ENCODE measurements at places on chromosomes 2 and 18. TPM values are rescaled to one million over a fixed set of nuclear protein-coding genes. Genes with fewer than 3 reads are reported as not detected.

The ATAD2B gene
- 81.9 TPM for total RNA-seq

GRCh38 chr2:128496700-128497099 lies 178.0 kb upstream of the HS6ST1 start:
- peak; percentile 10 for DNase-seq

GRCh38 chr2:54763636-54764291 lies 40.3 kb downstream of the EML6 start:
- DNase-seq, result no peak

The PTH2R gene
- total RNA-seq, result not detected

The RASGRP3 gene
- 4.9 TPM for total RNA-seq

DNA sequence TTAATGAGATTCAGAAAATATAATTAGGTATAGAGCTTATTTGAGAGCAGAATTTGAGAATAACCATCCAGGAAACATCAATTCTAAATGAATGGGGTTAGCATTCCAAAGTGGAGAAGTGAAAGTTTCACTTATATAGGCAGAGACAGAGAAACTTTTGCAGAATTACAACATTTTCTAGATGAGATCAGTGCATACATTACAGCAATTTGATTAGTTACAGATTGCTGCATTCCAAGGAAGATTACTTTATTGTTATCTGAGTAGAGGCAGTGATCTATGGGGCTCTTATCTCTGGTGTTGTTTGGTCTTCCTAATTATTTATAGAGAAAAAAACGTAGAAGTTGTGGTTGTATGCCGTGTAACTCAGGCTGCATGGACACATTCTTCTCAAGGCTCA lies 373.8 kb upstream of the SYT4 start:
- DNase-seq, result no peak

DNA sequence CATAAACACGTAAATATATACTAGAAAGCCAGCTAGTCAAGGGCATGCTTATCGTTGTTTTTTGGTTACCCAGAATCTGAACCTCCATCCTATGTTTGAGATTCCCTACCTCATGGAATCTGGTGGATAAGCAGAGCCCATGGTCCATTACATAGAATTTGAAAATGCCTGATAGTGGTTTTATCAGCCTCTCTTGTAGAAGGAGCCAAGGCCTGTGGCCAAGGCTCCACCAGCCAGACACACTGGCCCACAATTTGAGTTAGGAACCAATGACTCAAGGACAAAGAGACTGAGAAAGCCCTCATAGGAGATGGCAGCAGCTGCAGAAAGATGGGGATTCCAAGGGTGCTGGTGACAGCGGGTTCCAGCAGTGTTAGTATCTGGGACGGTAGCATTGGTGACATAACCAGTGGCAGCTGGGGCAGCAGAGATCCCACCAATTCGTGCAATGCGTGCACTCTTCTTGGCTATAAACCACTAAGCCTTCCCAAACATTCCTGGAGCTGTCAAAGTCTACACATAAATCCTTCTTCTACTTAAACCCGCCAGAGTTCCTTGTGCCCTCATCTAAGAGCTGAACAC lies 51.2 kb upstream of the RMDN2 start:
- DNase-seq, result no peak

DNA sequence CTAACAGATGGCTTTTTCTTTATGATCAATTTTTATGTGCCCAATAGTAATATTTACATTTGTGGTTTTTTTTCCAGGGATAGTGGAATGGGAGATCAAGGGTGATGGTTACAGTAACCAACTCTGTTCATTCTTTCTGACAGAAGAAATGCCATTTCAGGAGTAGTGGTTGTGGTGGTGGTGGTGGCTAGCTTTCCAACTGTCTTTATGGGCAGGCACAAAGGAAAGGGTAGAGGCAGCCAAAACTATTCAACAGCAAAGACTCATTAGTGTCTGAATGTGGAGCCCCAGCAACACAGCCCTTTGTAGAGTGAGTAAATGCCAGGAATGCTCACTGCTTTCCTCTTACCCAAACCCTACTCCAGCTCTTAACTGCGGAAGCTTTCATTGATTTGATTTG lies 227.7 kb downstream of the RND3 start:
- DNase-seq, result no peak

DNA sequence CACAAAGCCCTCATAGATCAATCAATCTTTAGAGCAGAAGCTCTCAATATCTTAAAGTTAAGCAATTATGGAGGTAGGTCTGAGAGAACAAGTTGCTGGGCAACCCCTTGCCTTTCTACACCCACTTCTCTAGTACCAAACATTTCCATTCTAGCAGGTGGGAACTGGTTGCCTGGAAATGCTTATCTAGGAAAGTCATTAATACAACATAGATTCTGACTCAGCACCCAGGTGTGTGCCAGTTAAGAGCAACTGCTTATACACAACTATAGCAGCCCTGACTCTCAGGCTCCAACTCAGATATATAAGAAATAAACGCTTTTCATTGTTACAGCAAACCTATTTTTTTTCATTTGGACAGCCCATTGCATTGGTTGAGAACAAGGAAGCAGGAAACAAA lies 237.7 kb downstream of the IRS1 start:
- no peak for DNase-seq

The GKN2 gene
- not detected for total RNA-seq

The SCG2 gene
- not detected for total RNA-seq

GRCh38 chr2:231300722-231301076 lies 94.8 kb upstream of the B3GNT7 start:
- no peak for DNase-seq

GRCh38 chr2:118644190-118644589 lies 203.3 kb downstream of the EN1 start:
- DNase-seq, result no peak

GRCh38 chr18:39871961-39872360 lies 2083.1 kb upstream of the PIK3C3 start:
- no peak for DNase-seq

The INPP5D gene
- total RNA-seq, result 14.5 TPM

The TANC1 gene
- 69.8 TPM for total RNA-seq

DNA sequence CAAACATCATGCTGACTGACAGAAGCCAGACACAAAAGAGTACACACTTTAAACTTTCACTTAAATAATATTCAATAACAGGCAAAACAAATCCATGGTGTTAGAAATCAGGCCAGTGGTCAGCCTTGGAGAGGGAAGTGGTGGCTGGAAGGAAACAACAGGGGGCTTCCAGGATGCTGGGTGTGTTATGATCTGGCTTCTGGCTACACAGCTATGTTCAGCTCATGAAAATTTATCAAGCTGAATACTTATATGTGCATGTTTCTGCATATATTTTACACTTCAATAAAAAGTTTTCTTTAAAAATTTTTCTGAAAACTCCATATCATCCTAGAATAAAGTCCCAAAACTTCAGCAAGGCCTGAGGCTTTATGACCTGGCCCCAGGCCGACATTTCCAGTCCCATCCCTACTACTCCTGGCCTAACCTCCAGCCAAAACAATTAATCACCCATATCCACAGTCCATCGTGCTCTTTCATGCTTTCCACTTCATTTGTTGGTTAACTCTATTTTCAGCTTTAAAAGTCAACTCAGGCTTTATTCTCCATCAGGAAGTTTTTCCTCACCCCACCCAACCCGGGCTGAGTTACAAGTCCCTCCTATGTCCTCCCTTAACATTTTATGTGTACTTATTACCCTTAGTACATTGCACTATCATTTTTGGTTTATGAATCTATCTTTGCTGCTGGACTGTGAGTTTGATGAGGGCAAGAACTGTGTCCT lies 27.9 kb upstream of the SPTBN1 start:
- no peak for DNase-seq

DNA sequence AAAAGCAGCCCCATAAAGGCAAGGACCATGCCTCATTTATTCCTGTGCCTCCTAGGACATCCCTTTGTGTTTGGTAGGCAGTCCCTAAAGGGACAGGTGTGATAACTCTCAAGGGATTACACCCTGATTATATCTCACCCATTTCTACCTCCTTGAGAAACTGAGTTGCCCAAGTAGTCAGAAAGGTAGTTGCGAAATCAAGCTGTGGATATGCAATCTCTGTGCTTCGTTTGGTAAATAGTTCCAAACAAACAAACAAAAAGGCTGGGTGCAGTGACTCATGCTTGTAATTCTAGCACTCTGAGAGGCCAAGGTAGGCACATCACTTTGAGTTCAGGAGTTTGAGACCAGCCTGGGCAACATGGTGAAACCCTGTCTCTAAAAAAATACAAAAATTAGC lies 100.2 kb upstream of the ARL5A start:
- no peak for DNase-seq

- DNase-seq, result no peak
These were observed 8.0 kb upstream of the CYB5A start for GRCh38 chr18:74299746-74300145.

DNA sequence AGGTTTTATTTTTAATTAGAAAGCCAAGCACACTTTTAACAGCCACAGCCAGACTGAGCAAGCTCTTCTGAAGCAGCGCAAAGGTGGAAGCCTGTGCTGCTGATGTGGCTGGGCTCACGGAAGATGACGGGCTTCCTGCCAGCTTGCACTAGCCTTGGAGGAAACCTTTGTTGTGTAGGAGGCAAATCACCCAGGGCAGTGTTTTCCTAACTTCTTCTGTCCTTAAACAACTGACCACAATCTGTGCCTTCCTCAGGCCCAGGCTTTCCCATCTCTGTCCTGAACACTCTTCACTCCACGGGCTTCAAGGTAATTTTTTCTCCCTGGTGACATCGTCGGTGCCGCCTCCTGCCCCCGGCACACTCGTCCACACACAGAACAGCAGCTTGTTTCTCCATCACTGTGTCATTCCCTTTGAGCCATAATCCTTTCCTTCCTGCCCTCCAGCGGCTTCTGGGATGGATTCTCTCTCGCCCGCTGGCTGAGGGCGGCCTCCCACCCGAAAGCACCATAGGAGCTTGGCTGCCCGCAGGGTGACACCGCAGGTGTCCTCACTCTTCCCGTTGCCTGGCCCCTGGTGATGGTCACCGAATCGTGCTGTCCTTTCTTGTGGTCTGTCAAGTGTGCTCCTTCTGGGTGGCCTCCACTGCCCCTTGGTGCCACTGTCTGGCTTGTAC lies 31.1 kb upstream of the INHBB start:
- DNase-seq, result no peak

DNA sequence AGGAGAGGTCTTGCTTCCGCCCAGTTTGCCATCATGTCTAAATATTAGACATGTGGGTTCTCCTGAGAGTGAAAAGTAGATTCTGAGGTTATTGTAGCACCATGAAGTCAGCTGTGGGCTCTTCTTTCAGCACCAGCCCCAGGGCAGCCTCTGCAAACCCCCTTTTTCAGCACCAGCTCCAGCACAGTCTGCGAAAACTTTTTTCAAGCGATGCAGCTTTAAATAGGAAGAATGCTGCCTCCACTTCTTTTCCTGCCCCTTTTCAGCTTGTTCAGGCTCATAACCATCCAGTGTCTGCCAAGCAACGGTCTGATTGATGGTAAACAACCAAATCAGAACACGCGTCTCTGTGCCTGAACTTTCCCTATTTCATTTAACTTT lies at the start of gene COL5A2:
TSS of gene COL5A2 (minus strand) at position 192 of the 381 bp plus-strand sequence. CDS start at position 35, 157 bp downstream.
- DNase-seq, result no peak

DNA sequence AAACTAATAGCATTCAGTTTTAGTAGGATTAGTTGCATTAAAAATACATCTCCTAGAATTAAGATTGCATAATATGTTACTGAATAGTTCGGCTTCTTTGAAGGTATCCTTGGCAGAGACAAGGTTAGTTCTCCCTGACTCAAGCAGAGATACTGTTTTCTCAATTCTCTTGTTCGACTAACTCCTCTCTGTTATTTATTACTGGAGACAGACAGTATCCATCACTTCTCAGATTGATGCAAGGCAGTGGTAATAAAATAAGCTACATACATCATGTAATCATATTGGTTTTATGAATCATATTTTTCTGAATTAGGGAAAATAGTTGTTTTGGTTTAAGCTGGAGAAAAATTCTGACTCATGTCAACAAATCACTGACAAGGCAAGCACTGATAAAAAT lies 134.8 kb downstream of the SLC8A1 start:
- no peak for DNase-seq

The SLC23A3 gene
- total RNA-seq, result 3.1 TPM

The MYOM1 gene
- total RNA-seq, result 2.1 TPM

The CFC1 gene
- total RNA-seq, result not detected

DNA sequence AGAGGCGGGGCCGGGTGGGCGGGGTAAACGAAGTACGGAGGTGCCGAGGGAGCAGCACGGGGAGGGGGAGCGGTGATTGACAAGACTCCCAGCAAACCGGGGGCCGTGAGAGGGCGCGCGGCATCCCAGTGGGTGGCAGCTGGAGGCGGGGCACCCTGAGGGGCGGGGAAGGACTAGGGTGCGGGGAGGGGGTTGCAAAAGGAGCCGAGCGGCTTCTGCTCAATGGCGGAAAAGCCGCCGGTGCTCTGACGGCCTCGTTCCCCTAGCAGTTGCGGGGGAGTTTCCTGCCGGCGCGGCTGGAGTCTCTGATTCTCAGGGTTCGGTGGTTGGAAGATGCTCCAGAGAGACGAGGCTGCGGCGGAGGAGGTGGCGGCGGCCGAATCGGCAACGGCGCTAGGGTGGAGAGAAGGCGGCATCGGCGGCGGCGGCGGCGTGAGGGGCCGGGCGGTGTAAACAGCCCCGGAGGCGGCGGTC lies at the start of gene PPM1B:
TSS of gene PPM1B (plus strand) at position 195 of the 474 bp plus-strand sequence. CDS start 32,325 bp downstream, outside the sequence.
- DNase-seq, result peak; percentile 100

GRCh38 chr2:238790126-238790832 lies 57.6 kb upstream of the TWIST2 start:
- no peak for DNase-seq

- DNase-seq, result no peak
These were observed 164.4 kb upstream of the KLHL29 start for GRCh38 chr2:23220513-23221094.

GRCh38 chr2:220353897-220354296 lies 726.5 kb downstream of the SLC4A3 start:
- no peak for DNase-seq
